ENCODE measurements at places on chromosomes 5 and 9. TPM values are rescaled to one million over a fixed set of nuclear protein-coding genes. Genes with fewer than 3 reads are reported as not detected.

- DNase-seq: peak; percentile 56
Observed at GRCh38 chr5:171520300-171521174, 101.1 kb downstream of the FGF18 start.

- no peak for DNase-seq
Observed at GRCh38 chr9:95092262-95093072, 225.0 kb downstream of the FANCC start.

- DNase-seq: no peak
Observed at GRCh38 chr9:116813031-116813300, 125.9 kb downstream of the TRIM32 start.

DNA sequence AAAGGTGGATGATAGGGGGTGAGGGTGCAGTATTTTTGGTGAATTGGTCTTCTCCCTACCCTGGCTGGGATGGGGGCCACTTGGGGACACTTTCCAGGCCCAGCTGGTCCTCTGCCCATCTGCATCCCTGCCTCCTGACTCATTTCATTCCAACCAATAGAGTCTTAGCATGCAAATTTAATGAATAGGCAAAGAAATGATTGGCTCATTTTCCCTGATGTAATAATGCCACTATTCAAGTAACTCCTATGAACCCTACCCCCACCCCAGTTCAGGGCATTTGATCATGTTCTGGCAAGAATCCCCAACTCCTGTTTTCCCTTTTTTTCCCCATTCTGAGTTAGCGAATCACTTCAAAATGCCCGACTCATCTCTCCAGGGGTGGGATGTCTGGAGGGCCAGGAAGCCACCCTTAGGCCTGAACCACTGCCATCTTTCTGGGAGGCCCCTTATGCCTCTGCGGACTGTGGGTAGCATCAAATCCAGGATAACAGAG is 56.7 kb downstream of the PCDH1 start:
- no peak for DNase-seq

- DNase-seq: no peak
Observed at GRCh38 chr5:78544561-78545201, 103.9 kb downstream of the LHFPL2 start.

GRCh38 chr5:154857530-154858296 is 714 bp upstream of the CNOT8 start:
- peak; percentile 96 for DNase-seq

DNA sequence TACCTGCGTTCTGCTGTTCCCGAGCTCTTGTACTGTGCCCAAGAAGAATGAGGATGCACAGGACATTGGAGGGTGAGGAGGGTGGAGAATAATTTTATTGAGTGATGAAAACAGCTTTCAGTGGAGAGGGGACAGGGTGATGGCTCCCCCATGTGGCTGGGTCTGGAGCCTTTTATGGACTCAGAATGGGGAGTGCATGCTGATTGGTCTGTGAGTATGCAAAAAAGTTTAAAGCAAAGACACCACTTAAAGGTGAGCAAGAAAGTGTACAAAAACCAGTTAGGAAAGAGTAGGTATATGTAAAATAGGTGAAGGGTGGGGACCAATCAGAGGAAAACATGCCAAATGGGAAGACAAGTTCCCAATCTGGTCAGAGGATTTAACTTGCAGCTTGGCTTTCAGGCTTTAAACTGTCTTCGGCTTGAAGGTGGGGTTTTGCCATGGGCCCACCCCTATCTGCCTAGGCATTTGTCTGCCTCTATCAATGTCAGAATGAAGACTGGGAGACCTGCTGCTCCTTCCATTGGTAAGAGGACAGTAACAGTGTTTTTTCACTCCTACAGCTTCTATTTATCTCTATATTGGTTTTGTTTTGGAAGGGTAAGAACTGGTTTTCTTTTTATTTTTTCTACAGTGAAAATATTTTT is 118.0 kb upstream of the RAI14 start:
- no peak for DNase-seq

DNA sequence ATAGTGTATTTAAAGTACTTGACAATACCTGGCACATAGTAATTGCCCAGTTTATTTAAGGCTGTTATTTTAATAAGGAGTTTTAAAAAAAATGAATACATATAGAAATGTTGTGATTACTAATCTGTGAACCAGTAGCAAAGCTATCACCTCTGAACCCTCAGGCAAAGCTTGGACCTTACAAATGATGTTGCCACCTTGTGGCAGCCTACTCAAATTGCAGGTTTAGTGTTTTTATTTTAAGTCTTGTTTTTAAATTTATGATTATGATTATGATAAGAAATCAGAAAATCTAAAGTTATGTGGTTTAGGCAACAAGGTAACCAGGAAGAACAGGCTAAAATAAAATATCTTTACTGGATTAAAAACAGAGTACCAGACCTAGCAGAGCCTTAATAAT is 35.8 kb downstream of the PPARGC1B start:
- no peak for DNase-seq

DNA sequence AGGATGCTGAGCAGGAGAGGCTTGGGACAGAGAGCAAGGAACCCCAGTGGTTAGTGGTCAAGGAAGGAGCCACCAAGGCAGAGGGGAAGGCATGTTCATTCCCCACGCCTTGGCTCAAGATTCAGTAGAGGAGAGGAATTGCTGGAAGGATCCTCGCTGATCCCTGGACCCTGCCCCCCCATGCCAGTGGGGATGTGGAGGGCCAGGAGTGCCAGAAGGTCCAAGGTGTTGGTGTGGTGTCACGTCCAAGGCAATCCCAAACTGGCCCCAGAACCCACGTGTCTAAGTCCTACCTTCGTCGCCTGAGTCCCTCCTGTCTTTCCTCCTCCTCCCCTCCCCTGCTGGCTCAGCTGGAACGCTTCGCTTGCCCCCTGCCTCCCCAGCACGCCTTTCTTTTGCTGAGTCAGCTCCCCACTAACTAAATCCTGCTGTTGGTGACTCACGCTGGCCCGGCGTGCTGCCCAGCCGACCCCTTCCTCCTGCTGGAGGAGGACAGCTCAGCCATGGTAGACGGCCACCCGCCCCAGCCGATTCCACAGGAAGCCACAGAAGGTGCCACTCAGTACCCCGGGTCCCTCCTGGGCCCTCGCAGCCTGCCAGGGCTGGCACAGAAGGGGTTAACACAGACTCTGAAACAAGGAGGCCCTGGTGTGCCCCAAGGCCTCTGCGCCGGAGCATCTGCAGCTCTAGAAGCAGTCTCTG is 37.6 kb upstream of the ORM1 start:
- DNase-seq: peak; percentile 54

- no peak for DNase-seq
Observed at GRCh38 chr5:172443441-172444109, 10.8 kb downstream of the SH3PXD2B start.

- DNase-seq: no peak
Observed at GRCh38 chr9:83068414-83068813, 5.5 kb upstream of the RASEF start.

DNA sequence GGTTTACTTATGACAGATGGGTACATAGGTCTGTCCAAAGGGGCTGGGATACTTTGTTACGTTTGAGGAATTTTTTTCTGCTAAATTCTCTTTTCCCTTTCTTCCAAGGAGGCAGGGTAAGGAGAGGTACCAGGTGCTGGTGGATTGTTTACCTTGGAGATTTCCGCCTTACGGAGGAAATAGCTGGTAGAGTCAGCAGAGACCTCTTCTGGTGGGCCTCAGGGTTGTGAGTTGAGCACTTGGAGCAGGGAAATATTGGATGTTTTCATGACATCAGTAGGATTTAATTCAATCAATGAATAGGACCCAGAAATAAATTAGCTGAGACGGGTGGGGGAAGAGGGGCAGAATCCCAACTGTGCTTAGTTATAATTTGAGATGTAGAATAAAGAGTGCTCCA is 60.0 kb upstream of the TAF11L2 start:
- no peak for DNase-seq

- no peak for DNase-seq
Observed at GRCh38 chr5:14762549-14763216, 98.2 kb downstream of the OTULIN start.

GRCh38 chr5:10590226-10590999 is 26.5 kb downstream of the ANKRD33B start:
- no peak for DNase-seq

DNA sequence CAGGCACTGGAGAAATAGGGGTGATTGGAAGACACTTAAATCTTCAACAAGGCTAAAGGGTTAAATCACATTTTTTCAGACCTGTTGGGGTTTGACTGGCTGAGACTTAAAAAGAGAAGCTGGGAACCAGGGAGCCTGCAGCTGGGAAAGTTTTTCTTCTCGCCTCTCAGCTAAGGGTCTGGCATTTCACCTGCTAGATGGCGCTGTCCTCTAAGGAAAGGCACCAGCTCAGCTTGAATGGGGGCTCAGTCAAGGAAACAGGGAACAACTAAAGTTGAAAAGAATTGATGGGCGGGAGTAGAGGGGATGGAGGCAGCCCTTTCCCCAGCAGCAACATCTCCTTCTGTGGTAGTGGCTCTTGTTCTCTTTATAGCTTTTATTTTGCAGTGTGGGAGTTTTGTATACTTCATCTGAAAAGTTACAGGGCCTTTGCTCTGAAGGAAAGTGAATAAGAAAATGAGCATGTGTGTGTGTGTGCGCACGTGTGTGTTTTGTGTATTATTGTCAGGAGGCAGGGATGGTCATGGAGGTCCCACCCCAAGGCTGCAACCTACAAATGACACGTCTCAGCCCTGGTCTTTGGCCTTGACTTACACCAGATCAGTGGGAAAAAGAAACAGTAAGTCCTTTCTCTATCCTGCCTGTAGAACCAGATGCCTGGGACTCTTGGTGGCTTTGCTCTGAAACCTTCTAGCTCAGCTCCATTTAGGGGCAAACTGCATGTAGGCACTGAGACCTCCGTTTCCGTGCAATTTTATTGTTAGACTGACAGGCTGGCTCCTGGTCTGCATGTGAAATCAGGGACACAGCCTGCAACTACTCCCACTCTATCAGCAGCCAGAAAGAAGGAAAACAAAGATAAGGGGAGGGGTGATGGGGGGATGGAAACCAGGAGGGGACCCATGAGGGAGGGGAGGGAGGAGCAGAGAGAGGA is 316.2 kb upstream of the CLINT1 start:
- peak; percentile 90 for DNase-seq

- DNase-seq: no peak
Observed at GRCh38 chr5:103943230-103943629, 380.6 kb upstream of the NUDT12 start.

- no peak for DNase-seq
Observed at GRCh38 chr9:86722706-86723075, 224.6 kb downstream of the GAS1 start.

KIF24 gene
- polyA plus RNA-seq: 9.2 TPM

OSMR gene
- polyA plus RNA-seq: 10.7 TPM

PIP5KL1 gene
- polyA plus RNA-seq: 1.4 TPM

FCN2 gene
- polyA plus RNA-seq: 0.48 TPM

ZBTB43 gene
- polyA plus RNA-seq: 21.7 TPM

NAIP gene
- 47.2 TPM for polyA plus RNA-seq

INSL4 gene
- not detected for polyA plus RNA-seq

QSOX2 gene
- polyA plus RNA-seq: 18.6 TPM

SHISAL2B gene
- polyA plus RNA-seq: 0.27 TPM

Data from left kidney (tissue), 8 donors.